ENCODE measurements at places on chromosomes 5 and 9.
A peak's percentile ranks its signal among the peaks of the same experiment; 100 is the strongest.

- ATAC-seq, result no peak
Observed at GRCh38 chr5:94891972-94892371, 273.5 kb downstream of the SLF1 start.

- no peak for ATAC-seq
Observed at GRCh38 chr5:4758550-4758949, 381.6 kb upstream of the ADAMTS16 start.

GRCh38 chr9:103037508-103038477 is 42.7 kb downstream of the CYLC2 start:
- no peak for ATAC-seq

GRCh38 chr5:58040846-58041245 is 419.0 kb downstream of the PLK2 start:
- ATAC-seq, result no peak

GRCh38 chr5:124718380-124718789 is 28.1 kb downstream of the ZNF608 start:
- ATAC-seq, result peak; percentile 20

GRCh38 chr9:78295731-78296130 is 1.2 kb upstream of the PSAT1 start:
- no peak for ATAC-seq

- no peak for ATAC-seq
Observed at GRCh38 chr5:93454896-93455295, 126.1 kb downstream of the NR2F1-AS1 start.

DNA sequence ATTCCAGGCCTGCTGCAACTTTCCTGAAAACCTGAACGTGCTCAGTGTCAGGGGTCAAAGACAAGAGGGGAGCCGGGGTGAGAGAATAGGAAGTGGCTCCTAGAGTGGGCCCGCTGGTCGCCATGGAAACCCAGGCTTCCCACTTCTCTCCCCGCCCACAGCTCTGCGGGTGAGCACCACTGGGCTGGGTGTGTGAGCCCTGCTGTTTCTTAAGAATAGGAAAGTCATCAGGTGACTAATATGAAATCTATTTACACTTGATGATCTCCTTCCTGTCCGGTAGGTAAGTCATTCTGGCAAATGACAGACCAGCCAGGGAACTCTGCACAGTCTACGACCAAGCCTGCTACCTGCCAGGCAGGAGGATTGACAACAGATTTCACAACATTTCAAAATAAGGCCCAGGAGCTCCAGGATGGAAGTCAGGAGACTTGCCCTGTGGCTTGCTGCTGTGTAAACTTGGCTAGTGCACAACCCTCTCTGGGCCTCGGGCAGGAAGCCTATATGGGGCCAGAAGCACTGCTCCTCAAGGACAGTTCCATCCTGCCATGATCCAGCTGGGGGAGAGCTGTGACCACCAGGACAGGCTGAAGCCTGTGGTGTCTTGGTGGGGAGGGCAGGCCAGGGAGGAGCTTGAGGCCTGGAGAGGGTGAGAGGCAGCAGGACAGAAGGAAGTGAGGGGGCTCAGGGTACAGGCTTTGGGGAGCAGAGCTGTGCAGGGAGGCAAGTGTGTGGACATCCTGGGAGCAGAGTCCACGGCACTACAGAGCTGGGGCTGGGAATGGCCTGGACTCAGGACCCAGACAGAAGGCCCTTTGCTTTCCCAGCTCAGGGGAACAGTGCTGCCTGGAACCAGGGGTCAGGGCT is 60.6 kb downstream of the SHB start:
- peak; percentile 73 for ATAC-seq

- peak; percentile 96 for ATAC-seq
Observed at GRCh38 chr5:127313847-127314473, 23.4 kb downstream of the MEGF10 start.

DNA sequence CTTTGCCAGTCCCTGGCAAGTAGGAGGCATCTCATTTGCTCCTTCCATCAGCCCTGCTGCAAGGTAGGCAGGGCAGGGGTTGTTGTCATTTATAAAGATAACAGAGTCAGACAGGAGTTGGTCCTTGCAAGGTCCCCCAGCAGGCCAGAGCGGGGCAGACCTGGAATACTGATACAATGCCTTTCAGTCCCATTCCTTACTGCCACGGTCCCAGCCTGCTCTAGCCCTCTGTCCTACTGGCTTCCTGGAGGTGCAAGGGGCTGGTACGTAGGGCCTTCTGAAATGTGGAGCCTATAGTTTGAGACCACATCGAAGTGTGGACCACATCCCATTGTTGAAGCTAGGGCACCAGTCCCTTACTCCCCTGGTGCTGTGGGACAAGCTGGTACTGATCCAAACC is 42.8 kb upstream of the PITX1 start:
- ATAC-seq, result no peak

GRCh38 chr9:136306211-136307208 is 2.6 kb upstream of the CCDC187 start:
- ATAC-seq, result peak; percentile 35

DNA sequence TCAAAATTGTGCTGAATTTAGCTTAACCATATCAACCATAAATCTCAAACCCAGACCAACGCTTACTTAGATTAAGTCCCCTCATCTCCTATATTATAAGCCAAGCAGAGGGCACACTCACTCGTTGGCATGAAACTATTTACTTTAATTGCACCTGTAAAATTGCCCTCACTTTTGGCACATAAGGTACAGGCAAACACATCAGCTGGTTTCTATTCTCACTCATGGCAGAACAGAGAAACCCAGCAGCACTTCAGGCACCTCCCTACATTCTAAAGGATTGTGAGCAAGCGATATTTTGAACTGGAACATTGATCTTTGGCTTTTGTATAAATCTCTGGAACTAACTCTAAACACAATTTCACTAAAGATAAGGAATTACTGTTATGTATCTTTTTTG is 845.6 kb upstream of the CDH6 start:
- no peak for ATAC-seq

DNA sequence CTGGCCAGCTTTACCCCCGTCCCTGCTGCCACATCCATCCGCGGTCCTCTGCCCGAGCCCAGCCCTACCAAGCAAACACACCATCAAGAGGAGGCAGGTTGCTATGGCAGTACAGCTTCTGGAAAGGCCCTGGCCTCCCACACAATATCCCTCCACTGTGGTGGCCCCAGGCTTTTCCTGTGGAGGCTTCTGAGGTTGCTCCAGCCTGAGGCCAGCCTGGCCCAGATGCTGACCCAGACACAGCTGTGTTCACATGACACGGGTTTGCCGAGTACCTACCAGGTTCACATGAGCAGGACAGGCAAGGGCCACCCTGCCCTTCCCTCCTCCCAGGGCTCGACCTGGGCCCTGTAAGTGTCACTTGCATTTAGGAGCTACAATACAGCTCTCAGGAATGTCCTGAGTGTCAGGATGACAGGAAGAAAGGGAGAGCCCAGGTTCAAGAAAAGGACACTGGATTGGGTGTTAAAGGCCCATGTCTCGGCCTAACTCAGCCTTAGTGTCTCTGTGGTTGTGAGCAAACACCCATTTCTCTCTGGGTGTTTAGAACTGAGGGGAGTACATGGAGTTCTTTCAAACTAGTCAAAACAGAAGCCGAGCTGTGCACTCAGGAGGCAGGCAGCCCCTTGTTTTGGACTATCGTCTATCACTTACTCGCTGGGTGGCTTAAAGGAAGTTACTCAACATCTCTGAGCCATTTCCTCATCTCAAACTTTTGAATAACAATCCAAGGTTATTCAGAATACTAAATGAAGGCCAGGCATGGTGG is 40.2 kb downstream of the NAIF1 start:
- peak; percentile 31 for ATAC-seq

- ATAC-seq, result no peak
Observed at GRCh38 chr9:72276429-72276828, 88.6 kb downstream of the ZFAND5 start.

- peak; percentile 92 for ATAC-seq
Observed at GRCh38 chr5:86679529-86679928, 61.8 kb downstream of the COX7C start.

GRCh38 chr9:114515528-114515927 is 10.3 kb upstream of the WHRN start:
- ATAC-seq, result no peak

GRCh38 chr9:98450496-98450895 is 195.0 kb upstream of the TBC1D2 start:
- no peak for ATAC-seq

GRCh38 chr5:178356431-178356872 is 123.8 kb upstream of the PHYKPL start:
- no peak for ATAC-seq

DNA sequence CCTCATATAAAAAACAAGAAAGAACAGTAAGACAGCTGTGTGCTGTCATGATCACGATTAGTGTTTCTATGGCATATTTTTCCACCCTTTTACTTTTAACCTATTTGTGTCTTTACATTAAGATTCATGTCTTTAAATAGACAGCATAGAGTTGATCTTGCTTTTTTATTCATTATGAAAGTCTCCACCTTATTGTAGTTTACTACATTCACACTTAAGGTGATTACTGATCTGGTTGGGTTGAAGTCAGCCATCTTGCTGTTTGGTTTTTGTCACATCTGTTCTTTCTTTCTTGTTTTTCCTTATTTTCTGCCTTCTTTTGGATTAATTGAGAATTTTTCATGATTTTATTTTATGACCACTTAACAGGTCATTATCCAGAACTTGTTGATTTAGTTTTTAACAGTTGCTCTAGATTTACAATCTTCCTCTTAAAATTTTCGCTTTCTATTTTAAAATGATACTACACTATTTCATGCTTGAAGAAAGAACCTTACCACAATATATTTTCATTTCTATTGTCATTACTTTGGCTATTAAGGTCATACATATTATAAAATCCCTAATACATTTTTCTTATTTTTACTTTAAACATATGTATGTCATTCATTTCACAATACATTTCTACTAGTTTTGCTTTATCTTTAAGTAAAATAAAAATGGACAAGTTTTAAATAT is 292.5 kb downstream of the SH3GL2 start:
- ATAC-seq, result no peak

GRCh38 chr5:156178117-156178516 is 148.8 kb upstream of the SGCD start:
- no peak for ATAC-seq

DNA sequence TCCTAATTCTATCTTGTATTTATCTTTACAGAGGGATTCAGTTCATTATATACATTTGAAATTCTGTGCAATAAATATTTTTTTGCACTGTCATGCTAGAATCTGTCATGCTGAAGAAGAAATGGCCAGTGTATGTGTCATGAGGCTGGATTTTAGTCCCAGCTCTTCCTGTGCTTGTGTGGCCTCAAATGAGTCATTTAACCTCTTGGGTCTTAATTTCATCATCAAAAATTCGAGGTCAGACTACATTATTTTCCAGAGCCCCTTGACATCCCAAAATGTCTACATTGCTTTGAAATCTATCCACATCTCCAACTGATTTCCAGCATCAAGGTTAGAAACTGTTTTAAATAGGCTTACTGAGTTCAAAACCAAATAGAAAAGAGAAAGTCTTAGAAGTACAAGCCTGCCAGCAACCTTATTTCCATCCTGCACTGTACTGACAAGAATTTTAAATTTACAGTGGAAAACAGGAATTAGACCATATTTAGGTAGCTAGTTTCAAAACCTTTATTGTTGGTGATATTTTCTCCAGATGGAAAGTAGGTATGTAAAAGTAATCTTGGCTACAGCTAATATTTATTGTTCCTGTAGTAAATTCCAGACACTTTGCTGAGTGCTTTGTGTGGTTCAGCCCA is 96.7 kb upstream of the MAMDC2 start:
- peak; percentile 72 for ATAC-seq

DNA sequence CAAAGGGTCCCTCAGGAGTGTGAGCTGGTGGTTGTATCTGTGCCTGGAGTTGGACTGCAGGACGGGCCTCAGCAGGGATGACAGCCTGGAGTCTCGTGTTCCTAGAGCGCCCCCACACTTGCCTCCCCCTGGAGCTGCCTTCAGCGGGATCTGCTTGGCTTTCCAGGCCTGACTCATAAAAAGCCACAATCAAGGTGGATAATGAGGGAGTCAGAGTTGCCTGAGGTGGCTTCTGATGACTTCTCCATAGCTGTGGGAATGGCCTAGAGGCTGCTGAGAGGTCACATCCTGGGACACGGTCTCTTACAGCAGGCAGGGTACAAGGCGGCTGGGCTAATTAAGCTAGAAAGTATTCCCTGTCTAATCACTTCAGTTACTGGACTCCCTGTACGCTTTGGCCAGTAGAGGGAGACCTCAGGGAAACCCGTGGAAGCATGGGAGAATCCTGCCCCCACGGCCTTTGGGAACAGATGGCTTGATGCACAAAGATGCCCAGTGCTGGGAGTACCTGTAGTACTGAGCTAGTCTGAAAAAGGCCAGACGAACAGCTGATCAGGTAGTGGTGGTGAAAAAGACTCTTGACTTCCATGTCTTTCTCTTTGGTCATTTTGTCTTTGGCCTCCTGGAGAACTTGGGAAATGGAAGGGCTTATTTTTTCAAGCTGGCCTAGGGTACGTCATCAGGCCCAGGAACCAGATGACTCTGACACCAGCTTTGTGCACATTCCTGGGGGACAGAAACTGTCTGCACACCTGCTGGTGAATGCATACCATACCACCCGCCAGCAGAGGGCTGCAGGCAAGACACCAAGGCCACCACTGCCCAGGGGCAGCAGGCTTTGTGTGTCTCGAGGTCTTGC is 16.1 kb upstream of the FRRS1L start:
- peak; percentile 80 for ATAC-seq

DNA sequence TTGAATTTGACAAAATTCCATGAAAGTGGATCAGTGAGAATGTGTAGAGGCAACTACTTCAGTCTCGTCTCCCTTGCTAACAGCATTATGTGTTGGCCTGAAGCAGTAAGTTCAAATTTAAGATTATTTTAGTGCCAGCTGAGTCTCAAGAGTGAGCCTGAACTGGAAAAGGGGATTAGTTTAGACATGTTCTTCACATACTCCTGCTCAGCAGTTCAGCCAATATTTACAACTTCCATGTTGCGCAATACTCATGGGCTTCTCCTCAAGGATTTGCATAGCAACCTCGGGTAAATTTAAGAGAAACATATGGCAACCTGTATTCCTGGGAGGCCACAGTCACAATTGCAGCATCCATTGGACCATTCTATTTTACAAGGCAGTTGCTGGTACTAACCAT is 553.8 kb downstream of the PTPRD start:
- ATAC-seq, result no peak

DNA sequence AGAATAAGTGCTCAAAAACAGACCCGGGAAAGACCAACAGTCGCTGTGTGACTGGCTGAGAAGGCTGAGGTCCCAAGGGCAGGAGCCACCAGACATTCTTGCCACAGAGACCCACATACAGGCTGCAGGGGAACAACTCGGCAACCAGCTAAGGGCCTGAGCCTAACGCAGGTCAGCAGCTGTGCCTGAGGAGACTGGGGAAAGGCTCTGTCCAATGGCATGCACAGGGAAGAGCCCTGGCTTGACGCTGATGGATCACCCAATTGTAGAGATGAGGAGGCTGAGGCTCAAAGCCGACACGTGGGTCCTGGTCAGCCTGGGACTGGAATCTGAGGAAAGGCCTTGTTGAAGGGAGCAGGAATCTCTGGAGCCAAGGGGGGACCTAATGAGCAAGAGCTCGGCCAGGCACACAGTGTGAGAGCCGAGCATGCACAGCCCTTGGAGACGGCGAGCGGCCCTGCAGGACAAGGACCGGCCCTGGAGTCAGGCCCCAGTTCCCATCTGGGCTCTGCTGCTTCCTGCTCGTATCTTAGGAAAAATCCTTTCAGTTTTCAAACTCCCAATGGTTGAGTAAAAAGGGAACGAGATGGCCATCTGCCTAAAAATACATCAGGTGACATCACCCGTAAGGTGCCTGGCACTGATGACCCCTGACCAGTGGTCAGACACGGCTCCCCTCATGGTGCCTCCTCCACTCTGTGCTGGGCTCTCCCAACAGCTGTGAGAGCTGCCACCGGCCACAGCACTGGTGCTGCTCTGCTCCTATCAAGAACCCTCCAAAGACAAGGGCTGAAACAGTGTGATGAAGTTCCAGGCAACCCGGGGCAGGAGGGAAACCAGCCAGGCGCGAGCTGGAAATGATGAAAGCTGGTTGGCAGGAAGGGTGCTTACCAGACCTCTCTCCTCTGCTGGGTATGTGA is 16.4 kb downstream of the LMAN2 start:
- no peak for ATAC-seq

Data from SK-N-SH treated with all-trans-retinoic acid at 6 μM for 48 hours (cell line).